Activated T-cell treated with anti-CD3 and anti-CD28 coated beads, Interleukin-2, amount 50 U/mL, for 72 hours (primary cell): ENCODE measurements at places on chromosomes 7 and 10. TPM values are rescaled to one million over a fixed set of nuclear protein-coding genes. Genes with fewer than 3 reads are reported as not detected.

LIPK gene
- not detected for total RNA-seq

- no peaks in the 10 kb centered on the region for H3K4me1 ChIP-seq
- no peak for DNase-seq
- no peak overlapping the region for H3K4me3 ChIP-seq
- H3K27ac ChIP-seq, result no peak overlapping the region
These were observed 38.9 kb downstream of the CYP51A1 start for GRCh38 chr7:92095380-92095779.

RPEL1 gene
- total RNA-seq, result not detected

OLAH gene
- total RNA-seq, result 3.8 TPM

DNA sequence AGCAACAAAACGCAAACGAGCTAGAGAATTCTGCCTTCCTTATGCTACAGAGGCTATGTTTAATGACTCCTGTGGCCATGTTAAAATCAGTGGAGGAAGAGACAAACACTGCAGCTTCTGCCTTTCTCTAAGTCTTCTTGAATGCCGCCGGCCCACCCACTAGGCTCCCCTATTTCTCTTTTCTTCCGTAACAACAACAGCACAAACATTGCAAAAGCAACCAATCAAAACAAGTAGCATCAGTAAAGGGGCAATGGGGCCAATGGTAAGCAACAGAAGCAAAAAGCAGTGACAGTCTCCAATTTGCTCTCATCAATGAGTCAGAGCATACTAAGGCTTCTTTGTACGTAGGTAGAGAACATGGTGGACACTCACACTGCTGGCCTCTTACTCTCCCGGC, 26.8 kb downstream of the DNAJC1 start:
- no peak overlapping the region for H3K4me3 ChIP-seq
- H3K36me3 ChIP-seq, result no peaks in the 10 kb centered on the region
- H3K27ac ChIP-seq, result no peak overlapping the region
- no peak for DNase-seq
- H3K4me1 ChIP-seq, result peaks cover 10% of the 10 kb centered on the region

AMZ1 gene
- 1.3 TPM for total RNA-seq

DNA sequence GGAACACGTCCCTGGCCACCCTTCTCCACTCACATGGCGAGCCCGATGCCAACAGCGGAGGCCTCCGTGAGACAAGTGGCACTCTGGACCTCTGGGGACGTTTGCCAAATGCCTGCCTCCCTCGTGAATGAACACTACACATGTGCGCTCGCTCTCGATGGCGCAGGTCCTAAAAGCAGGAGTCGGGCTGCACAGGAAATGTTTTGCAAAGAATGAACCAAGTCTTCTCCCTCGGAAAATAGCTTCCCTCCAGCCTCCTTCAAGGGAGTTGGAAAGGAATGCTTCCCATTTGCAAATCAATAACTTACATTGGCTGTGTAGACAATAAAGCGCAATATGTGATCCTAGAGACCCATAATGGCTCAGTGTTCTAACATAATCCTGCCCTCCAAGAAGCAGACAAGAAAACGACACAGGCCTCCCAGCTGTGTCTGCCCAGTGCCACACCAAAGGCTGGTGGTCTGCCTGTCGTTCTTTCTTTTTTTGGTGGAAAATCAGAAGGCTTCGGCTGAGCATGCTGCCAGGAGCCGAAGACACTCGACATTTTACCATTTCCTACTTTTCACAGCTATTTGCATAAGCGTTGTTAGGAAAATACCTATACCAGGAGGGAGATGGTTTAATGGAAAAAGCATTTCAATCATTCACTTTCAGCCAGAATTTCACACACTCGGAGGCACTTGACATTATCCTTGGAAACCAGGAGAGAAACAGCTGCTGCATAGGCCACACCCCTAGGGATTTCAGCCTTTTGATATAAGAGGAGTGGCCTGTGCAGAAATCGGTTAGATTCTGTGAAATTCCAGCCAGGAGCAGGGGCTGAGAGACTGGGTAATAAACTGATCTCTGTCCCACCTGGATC, 38.4 kb downstream of the ATXN7L1 start:
- DNase-seq, result no peak
- H3K4me3 ChIP-seq, result no peak overlapping the region
- no peaks in the 10 kb centered on the region for H3K4me1 ChIP-seq
- H3K36me3 ChIP-seq, result no peaks in the 10 kb centered on the region
- H3K27me3 ChIP-seq, result no peaks in the 10 kb centered on the region

GRCh38 chr10:2873769-2874168, 193.6 kb upstream of the PFKP start:
- no peak overlapping the region for H3K4me3 ChIP-seq
- peaks cover 9% of the 10 kb centered on the region for H3K27me3 ChIP-seq
- no peak for DNase-seq

GRCh38 chr7:135706038-135706742, 21.8 kb downstream of the SLC13A4 start:
- H3K4me3 ChIP-seq, result no peak overlapping the region
- H3K36me3 ChIP-seq, result no peaks in the 10 kb centered on the region
- H3K4me1 ChIP-seq, result no peaks in the 10 kb centered on the region
- H3K27me3 ChIP-seq, result no peaks in the 10 kb centered on the region
- H3K27ac ChIP-seq, result no peak overlapping the region
